ENCODE measurements at places on chromosomes 3 and 15.

- no peak overlapping the region for H3K27ac ChIP-seq
- no peak overlapping the region for H3K4me3 ChIP-seq
- peak; percentile 64 for DNase-seq
- no peaks in the 10 kb centered on the region for H3K27me3 ChIP-seq
- no peaks in the 10 kb centered on the region for H3K4me1 ChIP-seq
Observed at GRCh38 chr15:100929641-100930042, 10.5 kb downstream of the LRRK1 start.

DNA sequence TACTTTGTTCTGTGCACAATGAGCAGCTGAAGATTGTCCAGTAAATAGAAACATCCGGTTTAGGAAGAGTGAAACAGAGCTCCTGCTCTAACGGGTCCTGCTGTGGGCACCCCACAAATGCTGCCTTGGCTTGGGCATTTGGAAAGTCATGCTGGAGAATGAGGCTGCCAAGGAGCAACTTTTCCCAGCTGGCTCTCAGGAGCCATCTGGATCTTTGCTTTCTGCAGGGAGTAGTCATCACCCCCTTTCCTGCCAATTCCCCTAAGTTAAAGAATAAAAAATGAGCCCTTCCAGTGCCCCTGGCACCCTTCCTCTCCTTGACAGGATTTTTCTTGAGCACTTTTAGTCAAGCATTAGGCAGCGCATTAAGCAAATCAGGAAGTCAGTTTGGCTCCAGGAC is 90.0 kb downstream of the FAM43A start:
- H3K4me3 ChIP-seq: no peak overlapping the region
- H3K27me3 ChIP-seq: no peaks in the 10 kb centered on the region
- H3K4me1 ChIP-seq: peaks cover 6% of the 10 kb centered on the region
- no peak overlapping the region for H3K27ac ChIP-seq
- H3K36me3 ChIP-seq: no peaks in the 10 kb centered on the region

DNA sequence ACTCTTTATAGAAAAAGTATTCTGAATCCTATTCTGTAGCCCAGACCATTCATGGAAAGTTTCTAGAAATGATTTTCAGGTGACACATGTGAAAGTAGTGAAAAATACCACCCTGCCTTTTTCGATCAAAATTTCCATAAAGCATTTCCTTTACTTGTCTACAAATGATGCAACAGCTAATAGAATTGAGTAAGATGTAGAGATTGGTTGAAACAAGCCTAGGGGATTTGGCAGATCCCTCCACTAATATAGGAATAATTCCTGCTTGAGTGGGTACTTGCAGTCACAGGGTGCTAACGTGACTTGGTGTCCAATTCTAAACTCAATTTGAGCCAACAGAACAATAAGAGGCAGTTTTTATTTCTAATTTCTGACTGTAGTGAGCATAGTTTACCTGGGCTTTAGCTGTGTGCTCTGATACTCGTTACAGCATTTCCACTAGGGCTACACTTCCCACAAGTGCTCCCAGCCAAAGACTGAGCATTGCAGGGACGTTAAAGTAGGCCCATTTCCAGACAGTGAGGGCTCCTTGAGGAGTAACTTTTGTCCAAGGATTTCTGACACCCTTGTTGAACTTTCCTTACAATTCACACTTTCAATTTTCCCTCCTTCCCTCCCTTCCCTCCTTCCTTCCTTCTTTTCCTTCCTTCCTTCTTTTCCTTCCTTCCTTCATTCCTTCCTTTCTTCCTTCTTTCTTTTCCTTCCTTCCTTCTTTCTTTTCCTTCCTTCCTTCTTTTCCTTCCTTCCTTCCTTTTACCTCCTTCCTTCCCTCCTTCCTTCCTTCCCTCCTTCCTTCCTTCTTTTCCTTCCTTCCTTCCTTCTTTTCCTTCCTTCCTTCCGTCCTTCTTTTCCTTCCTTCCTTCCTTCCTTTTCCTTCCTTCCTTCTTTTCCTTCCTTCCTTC is 53.9 kb upstream of the TP63 start:
- no peaks in the 10 kb centered on the region for H3K27me3 ChIP-seq
- no peak for DNase-seq
- H3K4me3 ChIP-seq: no peak overlapping the region
- no peaks in the 10 kb centered on the region for H3K36me3 ChIP-seq
- no peak overlapping the region for H3K27ac ChIP-seq
- no peaks in the 10 kb centered on the region for H3K4me1 ChIP-seq

DNA sequence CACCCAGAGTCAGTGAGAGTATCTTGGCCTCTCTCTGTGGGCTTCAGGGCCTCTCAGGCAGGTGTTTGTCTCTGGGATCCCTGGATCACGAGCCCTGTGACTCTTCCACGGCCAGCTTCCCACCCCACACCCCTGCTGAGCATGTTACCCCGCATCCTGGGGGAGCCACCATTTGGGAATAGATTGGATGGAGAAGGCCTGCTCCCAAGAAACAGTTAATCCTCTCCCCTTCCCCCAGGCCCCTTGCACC is 15.5 kb upstream of the SRP14 start:
- peaks cover 8% of the 10 kb centered on the region for H3K4me1 ChIP-seq
- no peak overlapping the region for H3K4me3 ChIP-seq
- no peaks in the 10 kb centered on the region for H3K27me3 ChIP-seq
- DNase-seq: no peak
- no peak overlapping the region for H3K27ac ChIP-seq

GRCh38 chr3:57152151-57153143 is 12.7 kb downstream of the IL17RD start:
- H3K4me3 ChIP-seq: no peak overlapping the region
- no peaks in the 10 kb centered on the region for H3K27me3 ChIP-seq
- peaks cover 48% of the 10 kb centered on the region for H3K4me1 ChIP-seq
- H3K36me3 ChIP-seq: no peaks in the 10 kb centered on the region

Data from kidney (tissue), 22 donors.